ENCODE measurements at places on chromosomes 12 and 14. TPM values are rescaled to one million over a fixed set of nuclear protein-coding genes. Genes with fewer than 3 reads are reported as not detected.
A peak's percentile ranks its signal among the peaks of the same experiment; 100 is the strongest.

DNA sequence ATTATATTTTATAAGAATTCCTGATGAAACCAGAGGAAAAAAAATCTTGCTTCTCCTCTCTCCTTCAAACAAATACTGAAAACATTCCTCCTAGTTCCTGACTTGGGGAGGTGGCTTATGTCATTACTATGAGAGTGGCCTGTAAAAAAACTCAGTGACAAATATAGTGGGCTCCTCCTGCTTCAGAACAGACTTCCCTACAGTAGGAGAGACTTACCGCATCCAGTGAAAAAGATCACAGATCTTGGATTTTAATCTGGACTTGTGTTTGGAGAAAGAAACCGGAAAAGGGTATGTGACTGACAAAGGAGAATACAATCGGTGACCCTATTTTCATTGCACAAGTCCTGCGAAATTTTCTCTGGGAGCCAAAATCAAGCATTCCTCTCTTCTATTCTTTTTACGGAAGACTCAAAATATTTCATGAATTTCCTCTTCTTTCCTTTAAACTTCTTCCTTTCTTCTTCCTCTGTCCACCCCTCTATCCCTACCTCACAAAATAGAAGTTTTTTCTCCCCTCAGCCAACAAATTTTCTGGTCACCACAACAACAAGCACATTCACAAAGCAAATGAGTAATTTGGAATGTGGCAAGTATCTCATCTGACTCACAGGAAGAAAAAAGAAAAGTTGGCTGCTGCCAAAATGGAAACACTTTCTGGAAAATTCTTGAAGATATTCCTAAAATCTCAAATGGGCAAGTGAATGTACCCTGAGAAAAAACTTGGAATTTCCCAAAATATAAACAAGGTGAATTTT lies 185.1 kb upstream of the CDKN3 start:
- DNase-seq, result peak; percentile 94

- peak; percentile 50 for DNase-seq
These were observed 50.7 kb downstream of the LIN52 start for GRCh38 chr14:74135426-74135825.

RPL10L gene
- not detected for total RNA-seq

DNA sequence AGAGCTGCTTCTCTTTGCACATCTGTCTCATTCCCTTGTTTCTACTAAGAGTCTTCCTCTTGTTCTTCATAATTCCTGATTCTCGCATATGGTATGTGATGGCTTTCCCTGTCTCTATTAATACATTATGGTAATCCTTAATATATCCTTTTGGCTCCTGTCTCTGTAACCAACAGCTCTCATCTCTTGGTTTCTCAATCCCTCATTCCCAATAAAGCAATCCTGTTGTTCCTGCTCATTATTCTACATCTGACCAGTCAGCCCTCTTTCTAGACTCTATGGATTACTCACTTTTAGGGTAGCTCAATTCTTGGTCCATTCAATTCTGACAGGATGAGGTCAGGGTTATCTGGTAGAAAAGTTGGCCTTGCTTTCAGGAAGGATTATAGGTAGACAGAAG lies 349.9 kb downstream of the LRIG3 start:
- DNase-seq, result no peak

DNA sequence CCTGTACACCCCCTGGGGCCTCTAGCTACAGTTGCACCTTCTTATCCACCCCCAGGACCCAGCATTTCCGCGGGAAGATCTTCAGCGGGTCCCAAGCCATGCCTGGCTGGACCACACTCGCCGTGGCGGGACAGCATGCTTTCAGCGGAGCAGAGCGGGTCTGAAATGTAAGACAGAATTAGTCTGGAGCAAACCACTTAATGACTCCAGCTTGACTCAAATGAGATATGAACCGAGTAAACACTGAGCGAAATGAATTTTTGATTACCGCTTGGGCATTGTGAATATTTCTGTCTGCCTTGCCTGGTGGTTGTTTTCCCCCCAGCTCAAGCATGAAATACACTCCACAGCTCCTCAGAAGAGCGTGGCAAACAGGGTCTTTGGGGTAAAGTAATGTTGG lies 60.8 kb downstream of the SLC24A4 start:
- no peak for DNase-seq

All from LHCN-M2 (cell line).